ENCODE measurements at places on chromosomes 13 and 19.

- DNase-seq: no peak
Measured at GRCh38 chr13:32142956-32143375, 111.4 kb downstream of the FRY start.

DNA sequence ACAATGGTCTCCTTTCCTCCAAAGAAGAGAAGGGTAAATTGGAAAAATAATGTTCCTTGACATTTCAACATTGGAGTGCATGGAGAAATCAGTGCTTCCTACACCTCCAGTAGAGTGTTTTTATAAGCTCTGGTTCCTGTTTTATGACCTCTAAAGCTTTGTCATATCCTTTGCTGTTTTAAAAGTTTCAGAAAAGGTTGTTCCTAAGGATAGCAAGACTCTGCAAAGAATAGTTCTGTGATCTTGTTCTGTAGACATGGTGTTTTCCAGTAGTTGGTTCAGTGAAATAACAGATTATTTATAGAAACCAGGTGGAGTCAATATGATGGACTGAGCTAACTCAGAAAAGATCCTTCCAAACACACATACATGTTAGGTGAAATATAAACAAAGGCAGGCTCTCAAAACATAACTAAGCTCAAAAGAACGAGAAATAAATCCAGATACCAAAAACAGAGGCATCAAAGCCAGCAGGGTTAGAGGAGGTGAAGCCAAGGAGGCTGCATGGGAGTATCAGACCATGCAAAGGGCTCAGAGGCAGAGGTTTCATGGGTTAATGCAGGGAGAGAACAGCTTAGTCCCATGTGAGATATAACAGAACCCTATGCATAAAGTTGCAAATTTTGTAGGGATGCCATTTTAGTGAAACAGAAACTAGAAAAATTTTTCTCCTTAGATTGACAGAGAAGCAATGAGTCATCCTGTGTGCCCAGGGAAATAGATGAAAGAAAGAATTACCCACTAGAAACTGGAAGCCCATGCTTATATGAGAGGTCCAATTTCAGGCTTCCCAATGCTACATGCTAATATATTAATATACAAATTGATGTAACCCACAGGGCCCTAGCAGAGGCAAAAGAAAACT lies 44.3 kb downstream of the SHISA2 start:
- no peak for DNase-seq

GRCh38 chr19:17454576-17455071 lies 6.1 kb downstream of the NXNL1 start:
- DNase-seq: no peak

DNA sequence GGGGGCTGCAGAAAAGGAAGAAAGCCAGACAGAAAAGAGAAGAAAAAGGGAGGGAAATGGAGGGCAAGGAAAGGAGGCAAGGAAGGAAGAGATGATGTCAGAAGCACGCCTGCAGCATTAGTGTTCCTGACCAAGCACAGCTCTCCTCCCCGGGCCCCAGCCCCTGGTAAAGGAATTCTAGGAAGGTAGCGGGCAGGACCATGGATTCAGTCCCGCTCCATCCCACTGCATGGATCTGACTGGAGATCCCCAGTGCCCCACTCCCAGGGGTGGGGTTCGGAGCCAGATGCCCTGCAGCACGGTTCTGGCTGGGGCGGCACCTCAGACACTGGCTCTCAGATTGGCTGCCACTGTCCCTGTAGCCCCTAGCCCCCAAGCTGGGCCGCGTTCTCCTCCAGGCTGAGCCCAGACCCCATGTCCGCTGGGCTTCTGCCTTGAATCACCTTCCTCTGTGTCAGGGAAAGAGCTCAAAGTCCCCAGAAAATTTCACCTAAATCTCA lies 59.8 kb downstream of the TSHZ3 start:
- DNase-seq: no peak

DNA sequence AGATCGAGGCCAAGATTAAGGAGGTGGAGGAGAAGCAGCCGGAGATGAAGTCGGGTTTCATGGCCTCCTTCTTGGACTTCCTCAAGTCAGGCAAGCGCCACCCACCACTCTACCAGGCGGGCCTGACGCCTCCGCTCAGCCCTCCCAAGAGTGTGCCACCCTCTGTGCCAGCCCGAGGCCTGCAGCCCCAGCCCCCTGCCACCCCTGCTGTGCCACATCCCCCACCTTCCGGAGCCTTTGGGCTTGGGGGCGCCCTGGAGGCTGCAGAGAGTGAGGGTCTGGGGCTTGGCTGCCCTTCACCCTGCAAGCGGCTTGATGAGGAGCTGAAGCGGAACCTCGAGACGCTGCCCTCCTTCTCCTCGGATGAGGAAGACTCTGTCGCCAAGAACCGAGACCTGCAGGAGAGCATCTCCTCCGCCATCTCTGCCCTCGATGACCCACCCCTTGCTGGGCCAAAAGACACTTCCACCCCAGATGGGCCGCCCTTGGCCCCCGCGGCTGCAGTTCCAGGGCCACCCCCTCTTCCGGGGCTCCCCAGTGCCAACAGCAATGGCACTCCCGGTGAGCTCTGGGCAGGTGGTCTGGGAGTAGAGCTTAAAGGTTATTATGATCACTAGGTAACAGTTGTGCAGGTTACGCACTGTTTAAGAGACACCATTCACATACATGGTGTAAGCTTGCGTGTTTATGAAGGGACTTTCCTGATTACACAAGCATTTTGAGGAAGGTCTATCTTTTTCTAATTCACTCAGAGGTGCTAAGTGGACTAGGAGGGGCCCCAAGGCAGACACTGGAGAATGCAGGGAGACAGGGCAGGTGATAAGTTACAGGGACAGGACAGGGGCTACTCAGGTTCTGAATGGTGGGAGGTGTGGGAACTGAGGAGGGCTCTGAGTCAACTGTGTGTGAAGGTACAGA lies 8.7 kb downstream of the PRR12 start:
- DNase-seq: no peak

GRCh38 chr19:19540715-19541515 lies 2.9 kb downstream of the CILP2 start:
- DNase-seq: peak; percentile 55

- no peak for DNase-seq
Measured at GRCh38 chr19:40393894-40394815, 4.2 kb upstream of the HIPK4 start.
